Activated naive CD4-positive, alpha-beta T cell treated with Interleukin-2 at 50 U/mL for 16 hours (primary cell): ENCODE measurements at places on chromosomes 6 and 20.

DNA sequence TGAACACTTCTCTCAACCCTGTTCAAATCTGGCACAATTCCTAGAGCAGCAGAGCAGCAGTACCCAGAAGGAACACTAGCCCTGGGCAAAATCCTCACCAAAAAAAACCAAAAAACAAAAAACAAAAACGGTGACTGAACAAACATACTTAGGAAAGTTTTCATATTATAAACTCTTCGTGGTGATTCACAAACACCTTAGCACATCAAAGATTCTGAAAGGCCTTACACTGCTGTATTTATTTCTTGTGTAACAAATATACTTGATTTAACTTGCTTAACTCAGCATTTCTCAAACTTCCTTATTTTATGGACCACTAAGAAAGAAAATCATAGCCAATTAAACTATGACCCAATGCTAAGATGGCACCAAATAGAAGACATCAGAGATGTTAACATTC lies 57.8 kb upstream of the RREB1 start:
- no peak for DNase-seq

DNA sequence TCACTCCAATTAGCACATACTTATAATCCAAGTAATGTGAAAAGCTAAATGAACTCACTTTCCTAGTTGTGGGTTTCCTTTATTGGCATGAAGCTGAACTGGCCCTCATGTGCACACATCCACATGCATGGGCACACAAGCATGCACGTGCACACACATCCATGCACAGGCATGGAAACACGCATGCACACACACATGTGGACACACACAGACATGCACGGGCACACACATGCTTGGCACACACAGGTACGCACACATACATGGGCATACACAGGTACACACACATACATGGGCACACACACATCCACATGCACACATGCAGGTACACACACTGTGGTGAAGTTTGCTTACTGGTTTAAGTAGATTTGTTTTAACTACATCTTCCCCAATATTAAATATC lies 23.8 kb downstream of the SYNDIG1 start:
- DNase-seq: no peak

DNA sequence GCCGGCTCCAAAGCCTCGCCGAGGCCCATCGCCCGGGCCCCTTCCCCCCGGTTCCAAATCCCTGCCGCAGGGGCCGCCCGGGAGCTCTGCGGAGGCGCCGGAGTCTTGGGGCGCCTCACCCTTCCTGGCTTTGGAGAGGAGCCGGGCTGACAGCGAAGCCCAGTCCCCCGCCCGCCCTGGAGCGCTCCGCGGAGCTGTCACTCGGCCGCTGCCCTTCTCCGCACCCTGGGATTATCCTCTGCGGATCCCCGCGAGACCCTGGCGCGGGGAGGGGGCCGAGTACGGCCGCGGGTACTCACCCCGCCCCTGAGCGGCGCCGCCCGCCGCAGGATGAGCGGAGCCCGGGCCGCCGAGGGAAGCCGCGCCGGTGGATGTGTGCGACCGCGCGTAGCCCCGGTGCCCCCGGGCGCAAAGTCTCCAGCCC lies 343 bp downstream of the SNAP91 start:
- DNase-seq: no peak

GRCh38 chr6:1315560-1316386 lies 3.9 kb downstream of the FOXQ1 start:
- DNase-seq: no peak

DNA sequence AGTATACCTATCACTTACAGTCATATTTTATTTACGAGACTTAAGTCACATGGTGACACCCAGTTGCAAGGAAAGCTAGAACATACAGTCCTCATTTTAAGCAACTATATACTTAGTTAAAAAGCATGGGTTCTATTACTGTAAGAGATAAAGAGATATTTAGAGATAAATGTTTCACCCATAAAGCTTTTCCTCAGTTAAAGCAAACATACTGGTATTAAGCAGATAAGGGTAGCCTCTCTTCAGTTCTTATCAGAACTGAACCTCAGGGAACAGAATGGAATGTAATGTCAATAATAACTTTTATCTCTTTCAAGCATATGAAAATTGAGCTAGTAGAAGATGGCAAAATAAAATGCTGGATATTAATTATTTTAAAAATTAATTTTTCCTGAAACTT lies 9.9 kb upstream of the ASCC3 start:
- DNase-seq: no peak

DNA sequence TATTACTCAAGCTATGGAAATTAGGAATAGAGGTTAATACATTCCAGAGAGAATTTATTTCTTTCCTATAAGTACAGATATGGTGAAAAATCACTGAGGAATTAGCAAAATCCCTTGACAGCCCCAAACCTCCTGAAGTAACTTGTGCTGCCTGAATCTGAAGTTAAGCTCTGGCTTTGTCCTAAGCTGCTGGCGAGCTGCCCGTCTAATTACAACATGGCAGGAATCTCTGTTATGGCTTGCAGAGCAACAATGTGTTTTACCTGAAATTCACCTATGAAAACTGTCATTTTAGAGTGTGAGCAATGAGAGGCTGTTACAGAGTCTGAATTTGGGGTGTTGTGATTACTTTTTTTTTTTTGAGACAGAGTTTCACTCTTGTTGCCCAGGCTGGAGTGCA lies 22.5 kb upstream of the IYD start:
- no peak for DNase-seq

- no peak for DNase-seq
Observed at GRCh38 chr6:33929575-33930288, 125.9 kb upstream of the MLN start.

GRCh38 chr6:56690519-56691285 lies 48.0 kb upstream of the DST start:
- no peak for DNase-seq

GRCh38 chr6:24859608-24860200 lies 61.0 kb upstream of the ARMH2 start:
- no peak for DNase-seq

GRCh38 chr6:69868961-69869360 lies 2.6 kb downstream of the COL19A1 start:
- DNase-seq: no peak

GRCh38 chr6:166262743-166263515 lies 45.3 kb downstream of the PRR18 start:
- DNase-seq: no peak
